ENCODE measurements at places on chromosomes 2 and 18. TPM values are rescaled to one million over a fixed set of nuclear protein-coding genes. Genes with fewer than 3 reads are reported as not detected.

DNA sequence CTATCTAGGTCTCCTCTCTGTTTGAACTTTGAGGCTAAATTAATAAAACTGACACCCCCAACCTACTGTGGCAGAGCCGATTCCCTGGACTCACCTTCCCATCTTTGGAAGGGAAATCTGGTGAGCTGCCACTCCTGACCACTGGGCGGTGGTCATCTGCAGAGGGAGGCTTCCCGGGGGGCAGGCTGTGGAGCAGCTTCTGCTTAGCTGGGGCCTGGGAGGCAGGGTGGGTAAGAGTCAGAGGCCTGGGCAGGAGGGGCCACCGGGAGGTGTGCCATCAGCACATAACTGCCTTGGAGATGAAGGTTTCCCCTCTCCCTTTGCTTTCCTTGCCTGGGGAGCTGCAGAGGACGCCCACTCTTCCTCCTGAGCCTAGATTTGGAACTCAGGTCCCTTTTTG lies 2.3 kb upstream of the NPPC start:
- peak; percentile 35 for DNase-seq

DNA sequence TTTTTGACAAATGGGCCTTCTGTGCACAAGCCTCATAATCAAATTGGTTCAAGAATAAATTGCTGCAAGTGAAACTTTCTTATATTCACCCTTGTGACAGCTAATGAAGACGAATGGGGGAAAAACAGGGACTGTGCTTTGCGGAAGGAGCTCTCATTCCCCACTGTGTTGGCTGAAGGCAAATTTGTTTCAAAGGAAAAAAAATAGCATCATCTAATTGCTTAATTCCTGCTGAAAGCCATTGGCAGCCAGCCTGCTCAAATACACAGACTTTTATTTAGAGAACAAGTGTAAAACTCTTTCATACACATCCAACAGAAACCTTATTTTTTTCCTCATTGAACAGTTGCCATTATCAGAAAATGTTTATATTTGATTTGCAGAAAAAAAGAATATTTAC lies 172.3 kb downstream of the ARL6IP6 start:
- no peak for DNase-seq

DNA sequence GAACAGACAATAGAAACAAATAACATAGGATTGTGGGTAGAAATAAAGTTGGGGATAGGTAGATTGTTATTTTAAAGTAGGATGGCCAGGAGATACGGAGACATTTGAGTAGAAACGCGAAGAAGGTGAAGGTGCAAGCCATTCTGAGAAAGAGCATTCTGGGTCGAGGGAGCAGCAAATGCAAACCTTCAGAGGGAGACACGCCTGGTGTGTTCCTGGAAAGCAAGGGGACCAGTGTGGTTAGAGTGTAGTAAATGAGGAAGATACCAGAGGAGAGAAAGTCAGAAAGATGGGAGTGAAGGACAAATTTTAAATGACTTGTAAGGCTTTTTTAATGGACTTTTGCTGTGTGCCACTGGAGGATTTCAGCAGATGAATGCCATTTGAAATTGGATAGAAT lies 1.7 kb downstream of the CYP20A1 start:
- no peak for DNase-seq

DNA sequence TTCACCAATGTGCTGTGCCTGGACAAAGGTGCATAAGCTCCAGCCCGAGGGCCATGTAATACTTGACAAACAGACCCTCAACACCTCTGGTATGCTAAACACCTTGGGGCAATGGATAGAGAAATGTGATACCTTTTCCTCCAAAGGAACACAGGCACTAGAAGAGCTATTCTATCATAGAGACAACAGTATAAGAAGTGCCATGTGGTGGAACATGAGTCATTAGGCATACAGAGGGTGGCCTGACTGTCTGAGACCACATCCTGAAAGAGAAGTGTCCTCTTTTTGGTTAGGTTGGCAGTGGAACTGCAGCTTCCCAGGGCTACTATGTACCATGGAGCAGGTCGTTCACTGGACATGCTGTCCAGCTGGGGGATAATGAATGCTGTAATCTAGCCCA lies 153.9 kb downstream of the INSIG2 start:
- no peak for DNase-seq

GRCh38 chr2:237022533-237022932 lies 63.2 kb upstream of the COPS8 start:
- DNase-seq = no peak

GRCh38 chr18:2824865-2825264 lies 21.9 kb upstream of the EMILIN2 start:
- no peak for DNase-seq

- no peak for DNase-seq
Observed at GRCh38 chr2:46481198-46482193, 2.1 kb downstream of the TMEM247 start.

DNA sequence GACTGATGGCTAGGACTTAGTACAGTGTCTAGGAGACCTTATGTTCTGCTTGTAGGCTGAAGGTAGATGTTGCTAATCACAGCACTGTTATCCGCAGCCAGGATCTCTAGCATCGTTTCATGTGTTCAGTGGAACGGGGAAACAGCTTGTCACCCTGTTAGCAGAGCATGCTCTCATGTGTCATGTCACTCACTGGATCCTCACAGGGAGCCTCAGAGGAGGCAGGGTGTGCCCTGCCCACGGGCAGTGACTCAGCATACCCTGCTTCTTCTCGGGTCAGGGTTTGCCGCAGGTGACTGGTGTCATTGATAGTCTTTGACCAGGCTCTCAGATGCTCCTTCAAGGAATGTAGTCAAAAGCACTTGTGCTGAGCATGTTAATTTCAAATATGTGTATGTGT lies 44.4 kb downstream of the RPIA start:
- no peak for DNase-seq

GRCh38 chr2:121650315-121650930 lies 1.2 kb upstream of the CLASP1 start:
- no peak for DNase-seq

- DNase-seq = no peak
Observed at GRCh38 chr2:23745726-23746105, 181.2 kb downstream of the ATAD2B start.

- peak; percentile 17 for DNase-seq
Observed at GRCh38 chr2:240949791-240950705, 43.9 kb downstream of the CROCC2 start.

DNA sequence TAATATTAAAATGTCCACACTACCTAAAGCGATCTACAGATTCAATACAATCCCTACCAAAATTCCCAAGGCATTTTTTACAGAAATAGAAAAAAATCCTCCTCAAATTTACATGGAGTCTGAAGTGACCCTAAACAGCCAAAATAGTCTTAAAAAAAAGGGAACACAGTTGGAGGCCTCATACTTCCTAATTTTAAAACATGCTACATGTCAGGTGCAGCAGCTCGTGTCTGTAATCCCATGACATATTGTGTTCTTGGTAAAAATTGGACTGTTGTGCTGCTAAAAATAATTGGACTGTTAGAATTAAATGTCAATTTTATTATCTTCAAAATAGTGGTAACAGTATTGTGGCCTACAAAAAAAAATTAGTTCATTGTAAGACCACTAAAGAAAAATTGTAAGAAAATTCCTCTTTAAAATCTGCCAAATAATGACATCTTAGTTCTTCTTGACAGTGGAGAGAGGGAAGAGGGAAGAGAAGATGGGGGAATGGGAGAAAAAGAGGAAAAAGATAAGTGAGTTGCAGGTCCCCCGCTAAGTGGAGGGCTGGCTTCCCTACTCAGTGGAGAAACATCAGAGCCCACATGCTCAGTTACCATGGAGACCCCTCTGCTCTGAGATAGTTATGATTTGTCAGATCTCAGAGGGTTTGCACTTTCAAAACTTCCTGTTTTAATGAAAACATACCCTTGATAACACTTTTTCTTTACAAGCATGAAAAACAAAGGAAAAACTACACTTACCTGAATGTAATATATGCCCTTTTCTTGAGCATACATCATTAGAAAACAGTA lies 46.5 kb downstream of the UNC50 start:
- no peak for DNase-seq

DNA sequence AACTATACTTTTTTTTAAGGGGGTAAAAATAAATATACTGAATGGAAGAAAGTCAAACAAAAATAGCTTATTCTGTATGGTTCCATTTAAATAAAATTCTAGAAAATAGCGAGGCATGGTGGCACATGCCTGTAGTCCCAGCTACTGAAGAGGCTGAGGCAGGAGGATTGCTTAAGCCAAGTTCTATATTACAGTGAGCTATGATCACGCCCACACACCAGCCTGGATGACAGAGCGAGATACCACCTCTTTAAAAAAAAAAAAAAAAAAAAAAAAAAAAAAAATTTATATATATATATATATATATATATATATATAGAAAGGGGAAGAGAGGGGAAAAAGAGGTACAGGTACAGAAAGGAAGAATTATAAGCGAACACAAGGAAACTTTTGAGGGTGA lies 77.7 kb downstream of the MEMO1 start:
- no peak for DNase-seq

GRCh38 chr2:240442891-240443715 lies 7.6 kb downstream of the GPC1 start:
- no peak for DNase-seq

DNA sequence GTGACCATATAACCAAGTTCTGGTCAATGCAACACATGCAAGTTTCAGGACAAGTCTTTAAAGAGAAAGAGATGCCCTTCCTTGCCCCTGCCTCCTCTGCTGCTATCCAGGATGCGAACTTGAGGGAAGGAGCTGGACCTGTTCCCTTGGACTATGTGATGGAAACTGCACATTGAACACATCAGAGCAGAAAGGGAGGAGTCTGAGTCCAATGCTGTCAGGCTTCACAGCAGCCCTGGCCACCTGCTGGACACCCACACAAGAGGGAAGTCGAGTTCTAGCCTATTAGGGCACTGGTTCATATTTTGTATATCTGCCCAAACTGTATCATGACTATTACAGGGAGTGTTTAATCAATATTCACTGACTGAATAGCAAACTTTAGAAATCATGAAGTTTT lies 38.3 kb upstream of the TEX51 start:
- DNase-seq = no peak

DNA sequence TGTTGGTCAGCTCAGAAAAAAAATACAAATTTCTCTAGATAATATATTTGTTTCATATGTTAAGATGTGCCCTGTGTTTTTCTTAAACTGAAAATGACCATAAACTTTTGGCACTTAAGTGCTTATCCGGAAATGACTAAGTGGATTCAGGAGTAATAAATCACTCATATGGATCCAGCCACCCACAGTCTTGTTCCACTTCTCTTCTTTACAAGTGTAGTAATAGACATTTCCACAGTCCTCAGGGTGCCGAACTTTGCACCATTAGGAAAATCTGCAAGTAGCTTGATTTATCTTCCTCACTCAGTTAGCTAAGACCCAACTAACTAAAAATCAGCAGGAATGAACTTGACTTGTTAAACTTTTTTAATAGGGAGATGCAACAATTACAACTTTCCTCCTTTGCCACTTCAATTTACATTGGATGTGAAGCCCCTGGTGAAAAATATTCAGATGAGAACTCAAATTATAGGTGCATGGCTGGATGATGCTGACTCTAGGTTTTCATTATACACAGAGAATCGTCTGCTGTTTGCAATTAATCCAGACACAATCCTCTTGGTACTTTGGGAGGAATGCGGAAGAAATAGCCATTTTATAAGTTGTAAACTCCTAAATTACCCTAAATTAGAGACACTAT lies 322.5 kb downstream of the ARHGAP15 start:
- no peak for DNase-seq

DNA sequence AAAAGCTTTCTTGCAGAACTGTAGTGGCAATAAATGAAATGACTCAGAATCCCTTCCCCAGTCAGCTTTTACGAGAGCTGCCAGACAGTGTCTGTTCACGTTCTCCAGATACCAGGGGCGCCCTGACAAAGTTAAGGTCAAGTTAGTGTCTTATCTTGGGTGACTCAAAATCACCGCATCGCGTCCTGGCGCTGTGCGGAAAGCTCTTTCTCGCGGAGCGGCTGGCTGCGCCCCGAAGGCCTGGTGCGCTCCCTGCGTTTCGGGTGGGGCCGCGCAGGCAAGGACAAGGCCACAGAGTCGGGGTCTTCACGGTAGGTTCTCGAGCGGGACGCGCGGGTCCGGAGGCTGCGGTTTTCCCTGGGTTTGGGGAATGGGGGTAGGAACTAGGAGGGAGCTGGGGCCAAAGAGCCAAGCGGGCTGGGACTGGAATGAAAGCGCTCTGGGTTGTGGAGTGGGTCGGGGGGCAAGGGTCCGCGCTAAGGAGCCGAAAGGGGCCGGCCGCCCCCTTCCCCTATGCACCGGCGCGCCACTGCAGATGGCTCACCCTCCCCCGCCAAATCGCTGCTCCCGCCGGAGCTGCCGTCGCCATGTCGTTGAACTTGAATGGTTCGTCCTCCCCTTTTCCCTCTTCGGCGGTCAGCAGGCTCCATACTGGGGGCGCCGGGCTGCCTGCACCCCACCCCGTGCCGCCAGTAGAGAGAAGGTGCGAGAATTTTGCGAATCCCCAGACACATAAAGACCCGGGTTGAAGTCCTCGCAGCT lies 2.6 kb upstream of the HOXD11 start:
- DNase-seq = no peak

GRCh38 chr2:1591978-1592907 lies 152.1 kb downstream of the PXDN start:
- no peak for DNase-seq

- DNase-seq = no peak
Observed at GRCh38 chr2:134466141-134466540, 212.3 kb downstream of the MGAT5 start.

- DNase-seq = no peak
Observed at GRCh38 chr18:58753976-58754375, 82.7 kb downstream of the MALT1 start.

- DNase-seq = no peak
Observed at GRCh38 chr2:172261292-172261691, 158.6 kb upstream of the DLX2 start.

- no peak for DNase-seq
Observed at GRCh38 chr2:165888171-165888570, 65.4 kb downstream of the TTC21B start.

TXNL1 gene
- total RNA-seq = 77.3 TPM

FMNL2 gene
- 50.2 TPM for total RNA-seq

C2orf80 gene
- total RNA-seq = not detected

CCDC68 gene
- total RNA-seq = not detected

CBLN2 gene
- total RNA-seq = not detected

ZNF142 gene
- total RNA-seq = 34.1 TPM

CNRIP1 gene
- 5.2 TPM for total RNA-seq

COA5 gene
- total RNA-seq = 41.8 TPM

ASXL3 gene
- 36.7 TPM for total RNA-seq

BMP10 gene
- not detected for total RNA-seq

CMPK2 gene
- 4.5 TPM for total RNA-seq
